ENCODE measurements at places on chromosomes 12 and 14.

DNA sequence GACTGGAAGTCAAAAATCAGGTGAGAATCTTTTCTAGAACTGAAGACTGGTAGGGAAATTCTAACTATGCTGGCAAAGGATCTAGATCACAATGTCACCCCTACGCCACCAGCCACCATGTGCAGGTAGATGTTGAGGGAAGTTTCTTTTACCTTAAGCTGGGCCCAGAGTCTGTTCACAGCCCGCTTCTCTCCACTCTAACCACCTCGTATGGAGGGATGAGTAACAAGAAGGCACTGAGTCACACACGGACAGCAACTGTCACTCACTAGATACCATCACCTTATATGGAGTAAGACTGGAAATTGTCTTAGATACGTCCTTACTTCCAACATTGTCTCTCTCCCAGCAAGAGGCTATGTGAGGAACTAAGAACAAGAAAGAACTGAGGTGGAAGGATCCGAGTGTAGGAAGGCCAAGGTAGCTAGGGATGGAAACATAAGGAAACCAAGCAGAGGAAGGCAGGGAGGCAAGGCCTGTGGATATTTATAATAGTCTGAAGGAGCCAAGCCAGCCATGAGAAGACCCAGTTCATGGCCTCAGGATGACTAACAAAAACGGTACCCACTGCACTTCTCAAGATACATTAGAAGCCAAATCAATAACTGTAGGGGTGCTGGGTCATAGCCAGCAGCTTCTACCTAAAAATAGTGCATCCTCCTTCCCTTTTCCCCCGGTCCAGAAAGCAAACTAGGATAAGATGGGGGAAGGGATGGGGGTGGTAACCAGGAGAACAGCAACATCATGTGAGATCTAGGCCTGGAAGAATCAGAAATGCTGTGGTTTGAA is 15.5 kb downstream of the REM2 start:
- DNase-seq, result no peak

- DNase-seq, result no peak
Observed at GRCh38 chr12:66587912-66588311, 91.0 kb downstream of the GRIP1 start.

- DNase-seq, result no peak
Observed at GRCh38 chr14:68994056-68994455, 15.0 kb upstream of the ACTN1 start.

- no peak for DNase-seq
Observed at GRCh38 chr12:111084158-111084557, 163.8 kb upstream of the MYL2 start.

DNA sequence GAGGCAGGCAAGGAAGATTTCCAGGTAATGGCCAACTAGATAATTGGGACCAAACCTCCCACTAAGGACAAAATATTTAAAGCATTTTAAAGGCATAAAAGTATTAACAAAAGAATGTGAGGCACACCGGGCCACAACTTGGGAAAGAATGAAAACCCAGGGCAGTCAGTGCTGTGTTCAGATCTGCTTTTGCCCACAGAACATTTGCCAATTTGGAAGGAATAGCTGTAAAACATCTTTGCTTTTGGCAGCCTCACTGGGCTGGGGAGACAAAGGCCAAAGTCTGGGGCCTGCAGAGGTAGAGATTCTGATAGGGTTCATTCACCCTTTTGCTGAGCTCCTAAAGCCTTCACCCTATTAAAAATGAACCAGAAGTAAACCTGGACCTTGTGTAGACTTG is 82.3 kb downstream of the SYNE3 start:
- no peak for DNase-seq

GRCh38 chr12:19574601-19575000 is 135.3 kb downstream of the AEBP2 start:
- no peak for DNase-seq

DNA sequence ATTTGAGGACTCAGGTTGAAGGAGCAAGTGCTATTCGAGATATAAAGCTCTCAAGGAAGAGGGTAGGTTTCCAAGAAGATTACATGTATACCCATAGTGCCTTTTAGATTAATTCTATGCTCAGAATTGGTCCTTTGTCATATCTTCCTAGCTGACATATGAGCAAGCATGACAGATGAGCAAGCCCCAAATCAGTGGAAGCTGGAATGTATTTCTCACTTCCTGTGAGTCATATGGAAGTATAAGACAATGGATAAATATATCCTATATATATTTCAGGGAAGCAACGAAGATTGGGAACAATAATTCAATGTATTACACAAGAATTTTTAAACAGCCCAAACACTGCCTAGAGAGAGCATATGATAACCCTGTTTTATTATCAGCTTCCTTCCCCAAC is 674.1 kb upstream of the ATXN7L3B start:
- DNase-seq, result no peak

GRCh38 chr14:67547224-67547780 is 14.2 kb downstream of the PLEKHH1 start:
- DNase-seq, result no peak

GRCh38 chr12:105960319-105961083 is 178.3 kb downstream of the NUAK1 start:
- no peak for DNase-seq

DNA sequence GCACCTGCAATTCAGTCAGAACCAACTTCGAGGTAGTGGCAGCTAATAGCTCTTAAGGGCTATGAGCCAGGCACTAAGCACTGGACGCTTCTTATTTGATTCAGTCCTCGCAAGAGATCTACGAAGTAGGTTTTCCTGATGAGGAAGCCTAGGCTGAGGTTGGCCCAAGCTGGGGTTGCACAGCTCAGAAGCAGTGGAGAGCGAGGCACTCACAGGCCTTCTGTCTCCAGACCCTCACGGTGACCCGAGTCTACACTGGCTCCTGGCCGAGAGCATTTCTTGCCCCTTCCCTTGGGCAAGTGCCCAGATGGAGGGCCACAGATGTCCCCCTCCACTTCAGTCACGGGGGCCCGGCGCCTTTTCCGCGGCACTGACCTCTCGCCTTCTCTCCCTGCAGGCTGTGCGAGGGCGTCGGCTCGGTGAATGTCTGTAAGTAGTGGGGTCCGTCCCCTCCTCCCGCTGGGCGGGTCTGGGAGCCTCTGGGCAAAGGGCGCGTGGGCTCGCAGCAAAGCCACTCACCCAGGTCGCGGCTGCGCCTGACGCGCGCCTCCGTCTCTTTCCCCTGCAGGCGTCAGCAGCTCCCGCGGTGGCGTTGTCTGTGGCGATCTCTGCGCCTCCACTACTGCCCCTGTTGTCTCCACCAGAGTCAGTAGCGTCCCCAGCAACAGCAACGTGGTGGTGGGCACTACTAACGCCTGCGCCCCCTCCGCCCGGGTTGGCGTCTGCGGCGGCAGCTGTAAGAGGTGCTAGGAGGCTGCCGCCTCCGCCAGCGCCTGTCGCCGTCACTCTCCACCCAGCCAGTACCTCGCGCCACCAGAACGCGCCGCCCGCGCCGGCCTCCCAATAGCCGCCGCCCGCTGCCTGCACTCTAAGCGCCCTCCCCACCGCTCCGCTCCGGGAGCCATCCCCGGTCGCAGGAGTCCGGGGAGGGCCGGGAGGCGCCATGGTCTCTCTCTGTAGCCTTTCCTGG is 13.1 kb downstream of the KRT83 start:
- DNase-seq, result no peak

DNA sequence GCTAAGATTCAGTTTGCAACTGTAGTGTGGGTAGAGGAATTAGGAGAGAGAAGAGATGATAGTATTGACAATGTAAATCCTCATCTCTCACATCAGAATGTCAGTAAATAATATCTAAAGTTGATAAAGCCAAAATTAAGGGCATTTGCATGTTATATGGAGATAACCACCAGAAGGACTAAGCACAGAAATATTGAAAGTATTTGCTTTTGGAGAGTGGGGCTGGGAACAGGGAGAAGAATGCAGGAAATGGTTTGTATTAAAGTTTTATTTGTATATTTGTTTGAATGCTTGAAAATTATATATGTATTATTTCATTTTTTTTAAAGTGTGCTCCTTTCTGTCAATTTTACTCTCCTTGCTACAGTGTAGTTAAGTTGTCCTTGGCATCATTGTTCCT is 491.4 kb downstream of the APAF1 start:
- DNase-seq, result no peak

DNA sequence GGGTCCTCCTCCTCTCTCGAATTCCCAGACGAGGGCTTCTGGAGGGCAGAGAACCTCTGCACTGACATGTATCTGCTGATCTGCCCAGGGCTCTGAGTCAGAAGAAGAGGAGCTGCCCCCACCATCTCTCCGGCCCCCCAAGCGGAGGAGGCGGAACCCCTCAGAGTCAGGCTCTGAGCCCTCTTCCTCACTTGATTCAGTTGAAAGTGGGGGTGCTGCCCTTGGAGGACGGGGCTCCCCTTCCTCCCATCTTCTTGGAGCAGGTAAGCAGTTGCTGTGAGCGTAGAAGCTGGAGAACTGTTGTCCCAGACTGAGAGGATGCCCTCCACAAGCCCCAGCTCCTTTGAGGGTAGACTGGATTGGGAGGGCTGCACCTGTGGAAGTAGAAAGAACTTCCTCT is 19.8 kb downstream of the PRPF40B start:
- no peak for DNase-seq

GRCh38 chr12:92585115-92585727 is 117.6 kb upstream of the PLEKHG7 start:
- no peak for DNase-seq

DNA sequence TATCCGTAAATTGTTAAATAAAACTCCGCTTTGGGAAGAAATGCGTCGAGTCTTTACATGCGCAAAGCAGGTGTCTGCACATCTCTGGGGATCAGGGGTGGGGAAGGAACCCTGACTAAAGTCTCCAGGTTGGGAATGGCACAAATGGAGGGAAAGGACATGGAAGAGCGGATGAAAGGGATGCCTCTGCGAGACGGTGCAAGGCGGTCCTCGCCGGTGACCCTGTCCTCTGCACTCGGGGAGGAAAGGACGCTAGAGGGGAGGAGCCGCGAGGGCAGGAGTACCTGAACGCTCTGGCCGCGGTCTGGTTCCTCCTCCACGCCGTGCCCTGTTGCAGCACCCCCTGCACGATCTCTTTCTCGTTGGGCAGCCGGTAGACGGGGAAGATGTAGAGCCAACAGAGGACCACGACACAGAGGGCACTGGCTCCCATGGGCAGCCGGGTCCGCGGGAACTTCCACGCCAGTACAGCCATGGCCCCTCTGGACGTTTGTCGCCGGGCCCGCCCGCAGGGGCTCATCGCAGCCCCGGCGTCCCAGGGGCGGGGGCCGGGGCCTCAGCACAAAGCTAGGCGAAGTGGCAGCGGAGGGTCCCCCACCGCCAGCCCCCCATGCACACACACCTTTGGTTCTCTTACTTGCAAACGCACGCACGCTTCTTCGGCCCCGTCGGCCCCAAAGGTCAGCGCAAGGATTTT is 646 bp downstream of the ST8SIA1 start:
- DNase-seq, result no peak

DNA sequence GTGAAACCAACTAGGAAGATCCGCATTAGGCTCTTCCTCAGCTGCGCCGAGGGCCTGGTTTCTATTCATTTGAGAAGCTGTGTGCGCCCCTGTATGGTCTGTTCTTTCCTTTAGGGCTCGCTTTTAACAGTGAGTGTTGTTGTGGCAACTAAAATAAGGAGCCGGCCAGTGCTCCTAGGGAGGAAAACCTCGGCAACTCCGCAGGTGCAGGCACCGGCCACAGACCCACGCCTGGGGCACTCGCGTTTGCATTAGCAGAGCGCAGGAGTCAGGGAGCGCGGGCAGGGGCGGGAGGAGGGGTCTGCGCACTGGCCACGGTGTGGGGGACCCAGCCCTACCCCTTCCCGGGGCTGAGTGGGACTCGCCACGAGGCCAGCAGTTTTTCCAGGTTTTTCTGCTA is 50.5 kb downstream of the STX2 start:
- DNase-seq, result no peak

DNA sequence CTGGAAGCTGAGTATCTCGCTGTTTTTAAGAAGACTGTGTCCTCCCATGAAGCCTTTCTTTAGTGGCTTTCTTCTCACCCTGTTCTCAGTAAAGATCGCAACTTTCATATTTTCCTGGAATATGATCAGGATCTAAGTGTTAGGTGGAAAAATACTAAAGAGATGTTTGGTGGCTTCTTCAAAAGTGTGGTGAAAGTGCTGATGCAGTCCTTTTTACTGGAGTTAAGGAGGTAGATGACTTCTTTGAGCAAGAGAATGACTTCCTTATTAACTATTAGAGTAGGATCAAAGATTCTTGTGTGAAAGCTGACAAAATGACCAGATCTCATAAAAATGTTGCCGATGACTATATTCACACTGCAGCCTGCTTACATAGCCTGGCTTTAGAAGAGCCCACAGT is 141.6 kb downstream of the SLC5A8 start:
- no peak for DNase-seq

GRCh38 chr12:32140877-32141276 is 34.2 kb downstream of the BICD1 start:
- DNase-seq, result no peak
